Cortex of kidney (tissue), 1 donor: ENCODE measurements at places on chromosomes 2 and 18.

GRCh38 chr2:29075894-29076705 is 1.8 kb upstream of the PCARE start:
- no peak for DNase-seq

GRCh38 chr2:25274868-25275574 is 66.7 kb downstream of the DNMT3A start:
- DNase-seq, result no peak

DNA sequence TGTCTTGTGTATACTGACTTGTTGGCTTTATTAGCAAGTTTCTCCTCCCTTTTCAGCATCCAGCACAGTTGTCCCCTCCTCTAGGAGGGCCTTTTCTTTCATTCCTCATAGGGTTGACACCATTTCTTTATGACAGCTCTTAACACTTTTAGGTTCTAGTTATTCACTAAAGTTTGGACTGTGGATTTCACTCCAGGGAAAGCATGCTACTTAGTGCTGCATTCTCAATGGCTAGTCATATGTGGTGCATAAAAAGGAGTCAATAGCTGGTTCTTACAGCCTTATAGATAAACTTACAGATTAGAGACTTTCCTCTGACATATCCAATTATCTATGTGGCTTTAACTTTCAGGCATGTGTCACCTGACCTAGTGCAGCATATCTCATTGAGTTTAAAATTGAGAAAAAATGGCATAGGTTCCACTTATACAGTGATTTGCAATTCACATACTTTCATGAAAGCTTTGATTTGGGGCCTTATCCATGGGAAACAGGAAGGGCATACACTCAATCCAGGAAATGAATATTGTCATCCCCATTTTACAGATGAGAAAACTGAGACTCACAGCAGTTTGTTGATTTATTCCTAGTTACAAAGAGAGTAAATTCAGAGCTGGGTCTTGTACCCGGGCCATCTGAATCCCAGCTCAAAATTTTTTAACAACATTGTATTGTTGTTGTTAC is 289.7 kb downstream of the LPIN1 start:
- no peak for DNase-seq

DNA sequence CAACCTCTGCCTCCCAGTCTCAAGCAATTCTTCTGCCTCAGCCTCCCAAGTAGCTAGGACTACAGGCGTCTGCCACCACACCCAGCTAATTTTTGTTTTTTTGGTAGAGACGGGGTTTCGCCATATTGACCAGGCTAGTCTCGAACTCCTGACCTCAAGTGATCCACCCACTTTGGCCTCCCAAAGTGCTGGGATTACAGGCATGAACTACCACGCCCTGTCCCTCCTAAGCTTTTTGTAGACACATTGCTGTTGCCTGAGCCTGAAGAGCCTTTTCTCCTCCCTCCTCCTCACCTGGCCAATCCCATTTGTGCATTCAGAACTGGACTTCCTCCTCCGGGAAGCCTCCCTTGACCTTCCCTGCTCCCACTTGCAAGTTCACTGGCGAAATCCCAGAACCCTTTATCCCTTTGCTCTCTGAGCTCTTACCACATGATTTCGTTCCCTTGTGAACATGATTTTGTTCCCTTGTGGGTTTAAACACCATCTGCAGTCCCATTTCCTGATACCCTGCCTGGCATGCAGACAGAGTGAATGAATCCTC is 2.6 kb downstream of the C2orf72 start:
- DNase-seq, result no peak
